ENCODE measurements at places on chromosomes 5 and 9.
A peak's percentile ranks its signal among the peaks of the same experiment; 100 is the strongest.

DNA sequence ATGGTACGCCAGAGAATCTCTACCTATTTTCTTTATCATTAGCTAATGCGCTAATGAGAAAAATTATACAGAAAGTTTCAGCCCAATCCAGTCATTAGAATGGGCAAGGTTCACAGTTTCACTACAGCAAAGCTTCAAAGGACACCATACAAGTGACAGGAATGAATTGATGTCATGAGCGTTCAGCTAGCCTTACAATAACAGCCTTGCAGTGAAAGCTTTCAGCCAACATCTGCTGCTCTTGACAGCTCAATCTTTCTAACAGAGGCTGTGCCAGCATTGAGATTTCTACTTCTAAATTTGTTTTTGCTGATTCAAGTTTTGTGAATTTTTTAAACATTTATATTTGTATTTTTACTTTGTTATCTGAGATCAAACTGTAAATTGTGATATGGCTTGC, 302.4 kb upstream of the FAM174A start:
- no peak for DNase-seq
- H3K4me3 ChIP-seq = no peak overlapping the region
- no peak overlapping the region for H3K27ac ChIP-seq
- H3K27me3 ChIP-seq = no peaks in the 10 kb centered on the region
- no peaks in the 10 kb centered on the region for H3K36me3 ChIP-seq

GRCh38 chr9:14262827-14263226, 51.1 kb downstream of the NFIB start:
- H3K36me3 ChIP-seq = peaks cover 3% of the 10 kb centered on the region
- H3K4me3 ChIP-seq = no peak overlapping the region
- H3K27me3 ChIP-seq = peaks cover 15% of the 10 kb centered on the region
- no peaks in the 10 kb centered on the region for H3K4me1 ChIP-seq

GRCh38 chr9:84166891-84167290, 173.7 kb downstream of the SLC28A3 start:
- peaks cover 22% of the 10 kb centered on the region for H3K27me3 ChIP-seq
- no peak overlapping the region for H3K4me3 ChIP-seq
- no peak overlapping the region for H3K27ac ChIP-seq
- peaks cover 3% of the 10 kb centered on the region for H3K36me3 ChIP-seq
- no peak for DNase-seq

GRCh38 chr5:6483880-6484382, 35.3 kb downstream of the UBE2QL1 start:
- no peak overlapping the region for H3K27ac ChIP-seq
- no peak overlapping the region for H3K4me3 ChIP-seq
- peaks cover 70% of the 10 kb centered on the region for H3K27me3 ChIP-seq
- DNase-seq = no peak
- no peaks in the 10 kb centered on the region for H3K36me3 ChIP-seq

- DNase-seq = no peak
- H3K27me3 ChIP-seq = no peaks in the 10 kb centered on the region
- peaks cover 4% of the 10 kb centered on the region for H3K4me1 ChIP-seq
- no peak overlapping the region for H3K4me3 ChIP-seq
- no peak overlapping the region for H3K27ac ChIP-seq
Observed at GRCh38 chr5:170443624-170444023, 54.5 kb upstream of the KCNMB1 start.

- H3K36me3 ChIP-seq = no peaks in the 10 kb centered on the region
- no peaks in the 10 kb centered on the region for H3K4me1 ChIP-seq
- no peak overlapping the region for H3K27ac ChIP-seq
- no peak overlapping the region for H3K4me3 ChIP-seq
Observed at GRCh38 chr5:75894482-75894881, 177.2 kb upstream of the POC5 start.

DNA sequence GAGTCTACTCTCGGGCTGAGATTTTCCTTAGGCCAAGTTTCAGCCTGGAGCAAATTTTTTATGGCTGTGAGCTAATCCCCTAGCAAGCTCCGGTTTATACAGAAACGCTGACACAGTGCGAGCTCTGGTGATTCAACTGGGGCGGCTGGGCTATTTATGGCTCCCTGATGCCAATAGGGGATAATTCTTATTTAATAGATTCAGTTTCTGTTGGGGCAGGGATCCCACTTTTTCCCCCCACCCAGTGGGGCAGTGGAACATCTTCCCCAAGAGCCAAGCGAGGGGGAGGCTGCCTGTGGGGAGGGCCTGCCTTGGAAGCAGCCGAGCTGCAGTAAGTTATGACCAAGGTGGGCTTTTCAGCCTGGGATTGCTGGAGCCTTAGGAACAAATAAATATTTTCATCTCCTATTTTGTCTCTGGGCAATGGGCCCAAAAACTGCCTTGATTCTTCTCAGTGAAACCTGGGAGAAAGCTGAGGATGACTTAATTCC, 129.1 kb downstream of the MACROH2A1 start:
- no peaks in the 10 kb centered on the region for H3K36me3 ChIP-seq
- H3K27ac ChIP-seq = no peak overlapping the region
- H3K27me3 ChIP-seq = peaks cover 40% of the 10 kb centered on the region

DNA sequence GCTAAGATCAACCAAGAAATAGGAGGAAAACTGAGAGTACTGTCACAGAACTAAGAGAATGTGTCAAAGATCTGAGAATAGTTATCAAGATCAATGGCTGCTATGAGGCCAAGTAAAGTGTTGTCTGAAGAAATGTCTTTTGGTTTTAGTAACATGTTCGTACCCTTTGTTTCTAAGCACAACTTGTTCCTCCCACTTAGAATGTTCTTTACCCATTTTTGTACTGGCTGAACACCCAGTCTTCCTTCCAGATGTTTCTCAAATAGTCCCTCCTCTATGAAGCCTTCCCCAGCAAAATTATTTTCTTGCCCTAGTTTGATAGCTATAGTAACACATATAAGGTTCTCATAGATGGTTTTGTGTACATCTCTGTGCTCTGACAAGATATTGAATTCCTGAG, 191.5 kb downstream of the WDR70 start:
- DNase-seq = no peak
- peaks cover 25% of the 10 kb centered on the region for H3K4me1 ChIP-seq
- no peaks in the 10 kb centered on the region for H3K36me3 ChIP-seq
- no peak overlapping the region for H3K4me3 ChIP-seq

DNA sequence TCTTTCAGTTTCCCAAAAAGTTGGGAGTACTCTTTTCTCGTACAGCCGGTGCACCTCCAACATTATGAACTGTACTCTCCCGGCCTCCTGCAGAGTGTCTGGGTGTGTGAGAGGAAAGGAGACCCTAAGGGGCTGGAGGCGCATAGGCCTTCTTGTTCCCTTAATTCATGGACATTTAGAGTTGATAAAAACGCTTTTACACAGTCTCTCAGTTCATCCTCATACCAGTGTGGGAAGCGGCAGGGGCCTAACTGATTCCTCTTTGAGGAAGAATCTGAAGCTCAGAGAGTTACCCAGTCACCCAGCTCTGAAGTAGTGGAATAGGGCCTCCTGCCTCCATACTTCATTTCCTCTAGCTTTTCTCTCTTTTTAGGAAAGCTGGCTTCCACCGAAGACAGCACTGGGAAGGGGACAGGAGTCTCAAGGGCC, 3.3 kb downstream of the MCIDAS start:
- H3K4me3 ChIP-seq = peak overlapping the region; percentile 69
- no peak for DNase-seq
- H3K27ac ChIP-seq = peak overlapping the region; percentile 51
- peaks cover 2% of the 10 kb centered on the region for H3K36me3 ChIP-seq
- peaks cover 84% of the 10 kb centered on the region for H3K27me3 ChIP-seq
- H3K4me1 ChIP-seq = peaks cover 31% of the 10 kb centered on the region

DNA sequence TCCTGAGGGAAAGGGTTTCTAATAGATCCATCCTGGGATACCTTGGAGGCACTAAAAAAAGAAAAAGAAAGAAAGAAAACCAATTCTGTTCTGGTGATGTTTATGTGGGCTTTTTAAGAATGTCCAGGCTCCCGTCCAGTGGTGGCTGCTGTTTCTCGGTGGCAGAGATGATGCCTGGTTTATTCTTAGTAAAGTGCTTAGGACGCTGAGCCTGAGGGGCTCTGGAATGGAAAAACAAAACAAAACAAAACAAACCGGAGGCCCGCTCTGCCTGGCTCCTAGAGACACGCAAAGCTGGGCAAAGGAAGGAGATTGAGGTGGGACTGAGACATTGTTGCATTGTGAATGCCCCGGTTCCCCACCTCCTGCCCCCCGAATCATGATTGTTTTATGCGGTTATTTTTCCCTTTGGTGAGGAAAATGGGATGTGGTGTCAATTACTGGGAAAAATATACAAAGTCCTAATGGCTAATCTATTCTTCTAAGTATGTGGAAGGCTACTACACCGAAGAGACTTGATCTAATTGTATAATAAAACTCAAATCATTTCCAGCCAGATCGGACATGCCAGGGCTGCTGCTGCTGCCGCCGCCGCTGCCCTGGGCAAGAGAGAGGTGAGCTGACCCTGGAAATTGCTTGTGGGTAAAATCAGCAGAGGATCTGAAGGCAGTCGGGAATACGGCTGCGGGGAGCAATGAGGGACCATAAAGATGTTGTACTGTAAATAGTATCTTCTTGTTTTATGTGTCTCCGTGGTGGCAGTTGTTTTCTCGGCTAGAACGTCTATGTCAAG, 644.9 kb downstream of the CCDC171 start:
- no peak overlapping the region for H3K27ac ChIP-seq
- peaks cover 5% of the 10 kb centered on the region for H3K27me3 ChIP-seq
- no peak overlapping the region for H3K4me3 ChIP-seq
- no peak for DNase-seq
- H3K4me1 ChIP-seq = no peaks in the 10 kb centered on the region

- no peak overlapping the region for H3K4me3 ChIP-seq
- no peak overlapping the region for H3K27ac ChIP-seq
- peaks cover 17% of the 10 kb centered on the region for H3K27me3 ChIP-seq
- no peaks in the 10 kb centered on the region for H3K36me3 ChIP-seq
- no peaks in the 10 kb centered on the region for H3K4me1 ChIP-seq
Observed at GRCh38 chr5:174177976-174178605, 132.6 kb downstream of the NSG2 start.

GRCh38 chr5:146690880-146691355, 174.9 kb upstream of the GPR151 start:
- H3K4me3 ChIP-seq = no peak overlapping the region
- no peak overlapping the region for H3K27ac ChIP-seq
- no peak for DNase-seq
- no peaks in the 10 kb centered on the region for H3K27me3 ChIP-seq

DNA sequence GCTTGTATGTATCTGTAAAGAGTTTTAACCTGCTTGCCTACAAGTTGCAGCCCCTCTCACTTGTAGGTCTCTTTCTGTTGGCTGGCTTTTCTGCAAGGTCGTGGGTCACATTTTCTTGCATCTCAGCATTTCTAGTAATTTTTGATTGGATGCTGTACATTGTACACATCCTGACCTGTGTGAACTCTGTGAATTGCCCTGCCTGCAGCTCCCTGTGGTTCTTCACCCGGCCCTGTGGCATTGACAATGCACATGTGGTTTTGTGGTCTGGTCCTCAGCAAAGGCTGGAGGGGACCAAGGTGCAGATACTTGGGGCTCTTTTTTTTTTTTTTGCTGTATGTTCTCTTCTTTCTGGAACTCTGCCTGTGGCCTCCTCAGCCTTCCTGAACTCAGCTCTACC, 53.6 kb downstream of the WNK2 start:
- H3K36me3 ChIP-seq = no peaks in the 10 kb centered on the region
- H3K4me3 ChIP-seq = no peak overlapping the region
- H3K27ac ChIP-seq = no peak overlapping the region
- H3K4me1 ChIP-seq = peaks cover 4% of the 10 kb centered on the region

DNA sequence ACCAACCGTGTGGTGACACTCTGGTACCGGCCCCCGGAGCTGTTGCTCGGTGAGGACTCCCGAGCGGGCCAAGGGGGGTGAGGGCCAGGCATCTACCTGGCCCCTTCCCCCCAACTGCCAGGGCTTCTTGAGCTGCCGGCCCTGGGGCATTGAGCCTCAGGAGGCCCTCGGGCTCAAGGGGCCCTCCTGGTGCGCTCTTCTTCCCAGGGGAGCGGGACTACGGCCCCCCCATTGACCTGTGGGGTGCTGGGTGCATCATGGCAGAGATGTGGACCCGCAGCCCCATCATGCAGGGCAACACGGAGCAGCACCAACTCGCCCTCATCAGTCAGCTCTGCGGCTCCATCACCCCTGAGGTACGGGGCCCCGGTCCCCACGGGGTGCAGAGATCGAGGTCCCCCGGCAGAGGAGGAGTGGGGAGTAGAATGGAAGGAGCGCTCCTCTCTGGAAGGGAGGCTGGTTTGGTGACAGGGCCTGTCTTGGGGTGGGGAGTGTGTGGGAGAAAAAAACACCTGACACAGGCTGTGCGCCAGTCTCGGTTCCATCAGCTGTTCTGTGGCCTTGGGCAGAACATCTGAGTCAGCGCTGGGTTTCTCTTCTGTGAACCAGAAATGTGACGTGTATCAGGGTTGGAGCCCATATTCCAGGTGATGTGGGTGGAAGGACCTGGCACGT, 2.6 kb downstream of the CDK9 start:
- peak overlapping the region; percentile 61 for H3K27ac ChIP-seq
- no peaks in the 10 kb centered on the region for H3K27me3 ChIP-seq
- DNase-seq = no peak
- H3K36me3 ChIP-seq = peaks cover 3% of the 10 kb centered on the region

GRCh38 chr9:32811246-32811645, 27.9 kb downstream of the TMEM215 start:
- H3K27ac ChIP-seq = no peak overlapping the region
- peaks cover 21% of the 10 kb centered on the region for H3K27me3 ChIP-seq
- no peaks in the 10 kb centered on the region for H3K4me1 ChIP-seq
- H3K4me3 ChIP-seq = no peak overlapping the region
- DNase-seq = no peak
- no peaks in the 10 kb centered on the region for H3K36me3 ChIP-seq

DNA sequence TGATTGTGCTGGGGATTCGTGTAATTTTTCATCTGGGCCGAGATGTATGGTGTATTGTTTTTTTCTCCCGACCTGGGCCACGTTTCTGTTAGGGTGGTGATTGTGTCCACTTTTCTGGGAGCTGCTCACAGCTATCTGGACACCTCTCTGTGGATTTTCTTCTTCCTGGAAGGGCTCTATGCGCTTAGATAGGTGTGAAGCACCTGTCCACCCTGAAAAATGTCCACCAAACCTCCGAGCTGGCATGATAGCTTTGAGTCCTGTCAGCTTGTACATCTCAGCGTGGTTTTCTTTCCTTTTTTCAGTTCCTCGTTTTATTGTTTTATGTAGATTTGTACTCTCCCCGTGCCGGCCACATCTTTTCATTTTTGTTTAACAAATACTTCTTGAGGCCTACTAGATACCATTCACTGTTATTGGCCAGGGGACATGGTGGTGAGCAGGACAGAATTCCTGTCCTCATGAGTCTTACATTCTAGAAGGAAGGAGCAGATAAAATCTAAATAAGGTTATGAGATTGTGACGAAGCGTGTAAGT, 1.1 kb downstream of the UGCG start:
- H3K4me1 ChIP-seq = peaks cover 22% of the 10 kb centered on the region
- H3K36me3 ChIP-seq = no peaks in the 10 kb centered on the region
- H3K4me3 ChIP-seq = no peak overlapping the region
- DNase-seq = no peak
- no peaks in the 10 kb centered on the region for H3K27me3 ChIP-seq

GRCh38 chr9:100072805-100073204, 26.0 kb downstream of the ERP44 start:
- H3K4me1 ChIP-seq = peaks cover 14% of the 10 kb centered on the region
- no peak for DNase-seq
- no peaks in the 10 kb centered on the region for H3K36me3 ChIP-seq
- H3K27ac ChIP-seq = no peak overlapping the region
- no peak overlapping the region for H3K4me3 ChIP-seq

GRCh38 chr5:16713386-16713928, 96.7 kb upstream of the RETREG1 start:
- no peak overlapping the region for H3K27ac ChIP-seq
- no peak for DNase-seq
- no peak overlapping the region for H3K4me3 ChIP-seq
- H3K36me3 ChIP-seq = peaks cover 2% of the 10 kb centered on the region

All from T-helper 17 cell (primary cell).